ENCODE measurements at places on chromosomes 5 and 9. TPM values are rescaled to one million over a fixed set of nuclear protein-coding genes. Genes with fewer than 3 reads are reported as not detected.

- peaks cover 77% of the 10 kb centered on the region for H3K27me3 ChIP-seq
- H3K4me3 ChIP-seq, result no peak overlapping the region
- H3K27ac ChIP-seq, result no peak overlapping the region
- peaks cover 8% of the 10 kb centered on the region for H3K4me1 ChIP-seq
Observed at GRCh38 chr9:124009531-124010217, 1.9 kb upstream of the LHX2 start.

DNA sequence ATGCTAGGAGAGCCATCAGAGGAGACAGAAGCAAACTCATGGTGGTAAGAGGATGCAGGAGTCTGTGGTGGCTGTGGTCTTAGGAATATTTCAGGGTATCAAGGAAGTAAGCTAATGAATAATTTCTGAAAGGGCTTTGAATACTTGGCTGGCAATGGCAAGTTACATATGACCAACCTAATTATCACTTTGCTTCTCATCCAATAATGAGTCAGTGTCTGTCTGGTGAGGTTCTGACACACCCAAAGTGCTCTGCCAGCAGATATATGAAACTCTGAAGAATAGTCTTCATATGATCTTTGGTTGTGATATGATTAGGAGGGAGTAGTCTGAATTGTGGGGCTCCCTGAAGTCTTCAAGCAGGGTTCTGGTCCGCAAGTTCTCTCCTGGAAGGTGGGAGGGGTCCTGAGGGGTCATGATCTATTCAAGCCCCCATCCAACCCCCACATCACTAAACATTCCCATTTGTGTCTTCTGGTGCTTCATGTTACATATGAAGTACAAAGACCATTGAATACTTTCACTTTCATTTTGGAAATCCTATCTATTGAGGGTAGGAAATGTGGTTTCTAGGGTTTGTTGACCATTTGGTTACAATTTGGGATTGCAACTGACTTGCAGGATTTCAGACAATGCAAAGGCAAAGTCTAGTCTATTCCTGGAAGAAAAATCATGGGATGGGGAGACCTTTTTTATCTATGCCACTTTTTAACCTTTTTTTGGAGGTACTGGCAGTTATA, 199.9 kb upstream of the CDKN2B start:
- H3K4me3 ChIP-seq, result no peak overlapping the region
- no peaks in the 10 kb centered on the region for H3K4me1 ChIP-seq
- no peaks in the 10 kb centered on the region for H3K36me3 ChIP-seq
- H3K27ac ChIP-seq, result no peak overlapping the region
- H3K27me3 ChIP-seq, result no peaks in the 10 kb centered on the region
- DNase-seq, result no peak

- H3K27me3 ChIP-seq, result no peaks in the 10 kb centered on the region
- no peak overlapping the region for H3K4me3 ChIP-seq
- H3K27ac ChIP-seq, result no peak overlapping the region
- no peaks in the 10 kb centered on the region for H3K36me3 ChIP-seq
- no peaks in the 10 kb centered on the region for H3K4me1 ChIP-seq
Observed at GRCh38 chr5:124459984-124460383, 286.5 kb downstream of the ZNF608 start.

DNA sequence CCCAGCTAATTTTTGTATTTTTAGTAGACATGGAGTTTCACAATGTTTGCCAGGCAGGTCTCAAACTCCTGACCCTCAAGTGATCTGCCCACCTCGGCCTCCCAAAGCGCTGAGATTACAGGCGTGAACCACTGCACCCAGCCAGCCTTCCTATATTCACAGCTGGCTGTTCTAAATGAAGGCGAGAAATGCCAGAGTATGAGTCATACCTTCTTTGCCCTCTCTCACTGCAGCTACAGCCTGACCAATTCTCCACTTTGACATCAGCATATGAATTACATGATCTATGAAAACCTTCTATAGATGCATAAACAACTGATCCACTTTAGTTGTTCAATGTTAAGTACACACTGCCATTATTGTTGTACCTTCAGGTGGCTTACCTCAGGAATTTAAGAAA, 14.5 kb downstream of the APTX start:
- no peaks in the 10 kb centered on the region for H3K4me1 ChIP-seq
- no peak overlapping the region for H3K27ac ChIP-seq
- no peak for DNase-seq
- no peaks in the 10 kb centered on the region for H3K27me3 ChIP-seq

- no peaks in the 10 kb centered on the region for H3K27me3 ChIP-seq
- H3K4me1 ChIP-seq, result peaks cover 3% of the 10 kb centered on the region
- DNase-seq, result no peak
Observed at GRCh38 chr5:35180046-35180445, 50.2 kb downstream of the PRLR start.

- no peak overlapping the region for H3K4me3 ChIP-seq
- H3K4me1 ChIP-seq, result no peaks in the 10 kb centered on the region
- no peak overlapping the region for H3K27ac ChIP-seq
- no peaks in the 10 kb centered on the region for H3K27me3 ChIP-seq
- DNase-seq, result no peak
Observed at GRCh38 chr5:38731461-38731860, 114.4 kb upstream of the OSMR start.

- no peak overlapping the region for H3K27ac ChIP-seq
- H3K27me3 ChIP-seq, result no peaks in the 10 kb centered on the region
- H3K4me1 ChIP-seq, result peaks cover 2% of the 10 kb centered on the region
- no peak for DNase-seq
- peaks cover 9% of the 10 kb centered on the region for H3K36me3 ChIP-seq
Observed at GRCh38 chr9:136535070-136535469, 10.8 kb downstream of the NOTCH1 start.

DNA sequence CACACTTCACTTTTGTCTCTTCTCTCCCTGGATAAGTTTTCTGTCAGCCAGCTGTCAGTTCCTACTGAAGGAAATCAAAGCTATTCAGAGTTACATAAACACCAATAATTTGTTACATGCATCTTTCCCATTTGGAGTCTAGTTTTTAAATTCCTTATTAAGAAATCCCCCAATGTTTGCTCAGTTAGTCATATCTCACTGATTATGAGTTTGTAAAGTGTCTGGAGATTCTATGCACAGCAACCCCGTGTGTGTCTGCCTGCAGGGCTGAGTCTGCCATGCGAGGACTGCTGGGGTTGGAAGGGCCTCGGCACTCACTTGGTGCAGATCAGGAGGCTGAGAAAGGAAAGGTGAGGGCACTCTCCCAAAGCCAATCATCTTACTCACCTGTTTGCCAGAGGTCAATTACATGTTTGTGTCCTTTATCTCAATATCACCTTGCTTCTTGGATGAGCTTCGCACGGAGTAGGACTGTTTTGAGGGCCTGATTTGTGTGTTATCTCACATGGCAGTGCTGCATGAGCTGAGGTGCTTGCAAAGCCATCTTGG, 3.3 kb downstream of the ANKRD34B start:
- no peak overlapping the region for H3K27ac ChIP-seq
- no peaks in the 10 kb centered on the region for H3K27me3 ChIP-seq
- peaks cover 9% of the 10 kb centered on the region for H3K4me1 ChIP-seq
- DNase-seq, result no peak
- H3K36me3 ChIP-seq, result no peaks in the 10 kb centered on the region

GRCh38 chr9:38029915-38030638, 39.0 kb downstream of the SHB start:
- H3K27me3 ChIP-seq, result no peaks in the 10 kb centered on the region
- no peak overlapping the region for H3K27ac ChIP-seq
- H3K4me1 ChIP-seq, result peaks cover 18% of the 10 kb centered on the region

- H3K36me3 ChIP-seq, result no peaks in the 10 kb centered on the region
- H3K27me3 ChIP-seq, result no peaks in the 10 kb centered on the region
- peaks cover 4% of the 10 kb centered on the region for H3K4me1 ChIP-seq
- DNase-seq, result no peak
- no peak overlapping the region for H3K27ac ChIP-seq
Observed at GRCh38 chr5:154745349-154745748, 9.8 kb upstream of the LARP1 start.

- H3K27me3 ChIP-seq, result no peaks in the 10 kb centered on the region
- H3K27ac ChIP-seq, result no peak overlapping the region
- no peaks in the 10 kb centered on the region for H3K4me1 ChIP-seq
- no peak for DNase-seq
- H3K36me3 ChIP-seq, result no peaks in the 10 kb centered on the region
- no peak overlapping the region for H3K4me3 ChIP-seq
Observed at GRCh38 chr9:30584559-30584958, 1799.9 kb upstream of the ACO1 start.

DNA sequence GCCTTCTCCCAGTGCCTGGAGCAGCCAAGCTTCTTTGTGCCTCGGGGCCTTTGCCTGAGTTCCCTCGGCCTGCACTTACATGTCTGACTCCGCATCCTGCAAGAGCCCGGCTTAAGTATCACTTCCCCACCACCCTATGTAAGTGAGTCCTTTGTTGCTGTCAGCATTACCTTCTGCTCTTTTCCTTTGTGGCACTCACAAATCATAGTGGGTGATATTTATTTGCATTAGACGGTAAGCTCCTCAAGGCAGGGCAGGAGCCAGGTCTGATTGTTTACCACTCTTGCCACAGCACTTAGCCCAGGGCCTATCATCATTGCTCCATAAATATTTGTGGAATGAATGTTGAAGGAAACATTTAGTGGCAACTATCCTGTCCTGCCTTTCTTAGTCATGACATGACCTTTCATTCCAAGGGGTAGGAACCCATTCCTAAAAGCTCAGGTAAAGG, 4.8 kb downstream of the GM2A start:
- peaks cover 8% of the 10 kb centered on the region for H3K4me1 ChIP-seq
- H3K36me3 ChIP-seq, result no peaks in the 10 kb centered on the region
- H3K27ac ChIP-seq, result no peak overlapping the region
- H3K27me3 ChIP-seq, result no peaks in the 10 kb centered on the region
- no peak overlapping the region for H3K4me3 ChIP-seq

DNA sequence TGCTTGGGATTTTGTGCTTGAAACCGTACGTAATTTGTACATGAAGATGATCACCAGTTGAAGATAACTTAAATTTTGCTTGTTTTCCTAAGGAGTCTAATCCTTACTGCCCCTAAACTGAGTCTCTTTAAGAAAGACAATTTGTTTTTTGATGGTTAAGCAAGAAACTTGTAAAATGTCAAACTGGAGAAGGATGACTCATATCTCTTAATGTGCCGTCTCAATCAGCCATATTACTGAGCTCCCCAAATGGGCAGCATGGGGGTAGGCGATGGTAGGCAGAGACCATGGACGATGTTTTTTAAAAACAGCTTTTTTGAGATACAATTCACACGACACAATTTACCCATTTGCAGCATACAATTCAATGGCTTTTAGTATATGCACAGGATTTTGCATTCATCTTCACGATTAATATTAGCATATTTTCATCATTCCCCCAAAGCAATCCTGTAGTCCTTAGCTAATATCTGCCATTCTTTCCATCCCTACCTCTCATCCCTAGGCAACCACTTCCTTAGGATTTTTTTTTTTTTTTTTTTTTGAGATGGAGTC, 14.3 kb downstream of the ARHGAP26 start:
- DNase-seq, result no peak
- no peak overlapping the region for H3K27ac ChIP-seq
- H3K4me3 ChIP-seq, result no peak overlapping the region
- peaks cover 11% of the 10 kb centered on the region for H3K4me1 ChIP-seq
- H3K36me3 ChIP-seq, result no peaks in the 10 kb centered on the region

DNA sequence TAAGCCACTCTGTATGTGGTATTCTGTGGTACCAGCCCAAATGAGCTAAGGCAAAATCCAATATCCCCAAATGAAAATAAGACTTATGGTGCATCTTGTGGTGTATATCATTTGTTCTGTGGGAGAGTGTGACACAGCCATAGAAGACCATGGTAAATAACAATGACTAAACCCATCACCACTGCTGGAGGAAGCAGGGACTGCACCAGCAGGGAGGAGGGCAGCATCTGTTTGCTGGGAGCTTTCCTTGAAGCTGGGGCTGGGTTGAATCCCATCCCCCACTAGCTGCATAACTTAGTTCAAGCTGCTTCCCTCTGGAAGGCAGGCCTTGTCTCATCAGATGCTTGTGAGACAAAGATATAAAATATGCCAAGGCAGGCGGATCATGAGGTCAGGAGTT, 14.2 kb downstream of the GADD45G start:
- H3K36me3 ChIP-seq, result no peaks in the 10 kb centered on the region
- DNase-seq, result no peak
- H3K4me1 ChIP-seq, result peaks cover 25% of the 10 kb centered on the region
- H3K27me3 ChIP-seq, result no peaks in the 10 kb centered on the region
- H3K4me3 ChIP-seq, result no peak overlapping the region
- H3K27ac ChIP-seq, result peak overlapping the region; percentile 67

DNA sequence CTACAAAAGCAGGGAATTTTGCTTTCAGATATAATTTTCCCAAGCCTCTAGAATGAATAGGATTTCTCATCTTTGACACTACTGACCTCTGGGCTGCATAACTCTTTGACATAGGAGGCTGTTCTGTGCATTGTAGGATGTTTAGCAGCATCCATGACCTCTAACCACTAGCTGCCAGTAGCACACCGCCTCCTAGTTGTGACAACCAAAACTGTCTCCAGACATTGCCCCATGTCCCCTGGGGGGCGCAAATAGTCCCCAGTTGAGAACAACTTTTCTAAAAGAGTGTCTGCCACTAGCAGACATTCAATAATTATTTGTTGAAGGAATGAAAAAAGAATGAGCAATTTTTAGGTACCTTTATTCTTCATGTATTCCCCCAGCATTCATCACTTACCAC, 51.8 kb downstream of the POU4F3 start:
- no peak overlapping the region for H3K27ac ChIP-seq
- H3K4me1 ChIP-seq, result no peaks in the 10 kb centered on the region
- H3K27me3 ChIP-seq, result no peaks in the 10 kb centered on the region
- no peaks in the 10 kb centered on the region for H3K36me3 ChIP-seq
- H3K4me3 ChIP-seq, result no peak overlapping the region
- DNase-seq, result no peak

DNA sequence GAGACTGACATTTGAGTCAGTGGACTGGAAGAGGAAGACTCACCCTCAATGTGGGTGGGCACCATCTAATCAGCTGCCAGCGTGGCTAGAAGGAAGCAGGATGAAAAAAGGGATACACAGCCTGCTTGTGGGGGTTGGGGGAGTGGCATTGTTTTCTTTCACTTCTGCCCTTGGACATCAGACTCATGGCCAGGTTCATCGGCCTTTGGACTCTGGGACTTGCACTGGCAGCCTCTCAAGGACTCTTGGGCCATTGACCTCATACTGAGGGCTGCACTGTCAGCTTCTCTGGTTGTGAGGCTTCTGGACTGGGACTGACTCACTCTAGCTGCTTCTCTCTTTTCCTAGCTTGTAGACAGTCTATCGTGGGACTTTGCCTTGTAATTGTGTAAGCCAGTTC, 374.9 kb downstream of the TLE1 start:
- no peaks in the 10 kb centered on the region for H3K36me3 ChIP-seq
- H3K4me3 ChIP-seq, result no peak overlapping the region
- H3K27ac ChIP-seq, result no peak overlapping the region
- no peaks in the 10 kb centered on the region for H3K4me1 ChIP-seq
- no peak for DNase-seq

GRCh38 chr9:122204055-122204454, 24.7 kb downstream of the LHX6 start:
- no peaks in the 10 kb centered on the region for H3K27me3 ChIP-seq
- no peaks in the 10 kb centered on the region for H3K4me1 ChIP-seq
- no peak overlapping the region for H3K27ac ChIP-seq
- DNase-seq, result no peak
- no peaks in the 10 kb centered on the region for H3K36me3 ChIP-seq

- no peaks in the 10 kb centered on the region for H3K27me3 ChIP-seq
- no peaks in the 10 kb centered on the region for H3K36me3 ChIP-seq
- no peak overlapping the region for H3K4me3 ChIP-seq
- DNase-seq, result no peak
Observed at GRCh38 chr5:74761241-74761640, 5.7 kb downstream of the GFM2 start.

- no peak for DNase-seq
- no peaks in the 10 kb centered on the region for H3K27me3 ChIP-seq
- H3K36me3 ChIP-seq, result no peaks in the 10 kb centered on the region
- H3K4me1 ChIP-seq, result no peaks in the 10 kb centered on the region
Observed at GRCh38 chr5:115329475-115329874, 33.0 kb upstream of the CCDC112 start.

CCL19 gene
- not detected for total RNA-seq

SQSTM1 gene
- 243 TPM for total RNA-seq

PSAT1 gene
- total RNA-seq, result 16.5 TPM

SPAG8 gene
- total RNA-seq, result 0.79 TPM

Measured in pancreas (tissue), 10 donors.